Left lung (tissue), 14 donors: ENCODE measurements at places on chromosomes 4 and X. TPM values are rescaled to one million over a fixed set of nuclear protein-coding genes. Genes with fewer than 3 reads are reported as not detected.

Gene TMPRSS11F
- not detected for polyA plus RNA-seq

Gene WNK3
- polyA plus RNA-seq: 5.5 TPM

DNA sequence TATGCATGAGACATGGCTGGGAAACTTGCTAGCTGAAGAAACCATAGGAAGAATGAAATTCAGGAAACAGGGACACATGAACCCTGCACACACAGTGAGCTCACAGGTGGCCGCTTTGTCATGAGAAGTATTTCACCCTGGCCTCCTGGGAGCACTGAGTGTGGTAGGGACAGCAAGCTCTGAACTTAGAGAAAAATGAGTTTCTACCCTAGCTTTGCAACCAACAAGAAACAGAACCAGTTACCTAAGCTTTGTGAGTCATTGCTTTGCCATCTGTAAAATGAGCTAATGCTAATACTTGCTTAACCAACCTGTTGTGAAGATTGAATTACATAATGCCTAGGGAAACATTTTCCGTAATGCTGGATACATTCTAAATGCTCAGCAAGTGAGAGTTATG lies 206.6 kb upstream of the HS3ST1 start:
- no peak for DNase-seq

- no peak for DNase-seq
Observed at GRCh38 chr4:78441756-78442155, 109.8 kb upstream of the ANXA3 start.

DNA sequence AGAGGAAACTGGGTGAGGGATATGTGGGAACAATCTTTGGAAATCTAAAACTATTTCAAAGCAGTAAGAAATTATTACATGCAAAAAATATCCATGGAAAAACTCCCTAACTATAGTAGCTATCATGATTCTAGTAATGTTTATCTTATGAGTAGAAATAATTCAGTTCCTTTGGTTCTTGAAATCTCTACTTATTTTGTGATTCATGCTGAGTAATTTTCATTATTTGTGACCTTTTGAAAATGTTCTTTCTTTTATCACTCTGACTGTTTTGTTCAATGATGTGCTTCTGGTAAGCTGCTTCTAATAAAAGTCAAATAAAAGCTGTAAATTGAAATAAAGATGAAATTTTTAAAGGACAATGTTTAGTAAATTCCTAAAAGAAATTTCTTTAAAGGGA lies 40.4 kb upstream of the MAGEB10 start:
- DNase-seq: no peak

Gene RASL11B
- polyA plus RNA-seq: 24.4 TPM

Gene VCX3B
- 0.44 TPM for polyA plus RNA-seq

DNA sequence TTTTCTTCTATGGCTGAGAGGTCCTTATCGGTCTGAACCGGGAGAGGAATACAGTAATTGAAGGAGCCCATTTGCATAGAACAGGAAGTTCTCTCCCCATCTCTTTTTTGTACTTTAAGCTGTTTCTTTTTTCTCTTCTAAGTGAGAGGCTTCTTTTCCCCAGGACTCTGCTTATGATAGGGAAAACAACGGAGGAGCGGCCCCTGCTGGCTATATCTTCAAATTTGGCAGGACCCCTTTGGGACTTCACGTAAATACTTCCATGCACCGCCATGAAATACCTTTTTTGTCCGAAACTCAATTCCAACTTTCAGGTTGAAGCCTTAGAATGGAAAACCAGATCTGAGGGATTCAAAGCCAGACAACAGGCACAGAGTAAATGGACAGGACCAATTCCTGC lies 1153.0 kb upstream of the INTU start:
- DNase-seq: no peak

Gene TRAM1L1
- 13.0 TPM for polyA plus RNA-seq

DNA sequence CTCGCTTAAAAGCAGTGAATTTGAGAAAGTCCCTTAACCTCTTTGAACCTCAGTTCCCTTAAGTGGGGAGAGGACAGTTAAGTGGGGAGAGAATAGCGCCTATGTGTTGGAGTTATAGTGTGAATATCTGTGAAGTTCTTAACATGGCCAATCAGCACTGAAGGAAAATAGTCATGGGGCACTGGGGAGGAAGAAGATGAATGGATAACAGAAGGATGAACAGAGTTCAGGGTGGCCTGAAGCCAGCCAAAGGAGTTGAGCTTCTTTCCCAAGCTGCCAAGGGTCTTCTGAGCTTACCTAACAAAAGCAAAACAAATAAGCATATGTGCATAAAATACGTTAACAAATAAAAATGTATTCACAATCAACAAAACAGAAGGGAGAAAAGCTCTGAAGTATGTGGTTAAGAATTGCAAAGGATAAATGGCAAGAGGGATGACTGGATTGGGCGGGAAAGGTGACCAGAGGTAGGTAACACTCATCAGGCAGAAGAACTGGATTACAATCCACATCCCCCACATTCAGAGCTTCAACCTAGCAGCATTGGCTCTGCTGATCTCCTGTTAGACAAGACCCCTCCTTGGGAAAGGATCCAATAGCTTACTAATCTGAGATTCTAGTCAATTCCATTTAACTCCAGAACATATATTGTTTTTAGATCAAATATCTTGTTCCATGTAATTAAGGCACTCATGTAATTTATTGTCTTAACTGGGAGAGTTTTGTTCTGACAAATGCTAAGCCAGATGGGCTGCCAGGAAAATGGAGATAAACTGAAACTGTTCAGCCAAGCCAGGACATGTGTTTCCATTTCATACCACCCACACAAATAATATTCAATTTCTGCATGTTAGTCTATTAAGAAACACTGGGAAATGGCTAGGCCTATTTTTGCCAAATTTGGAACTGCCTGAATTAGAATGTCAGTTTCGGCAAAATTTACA lies 221.2 kb downstream of the LDB2 start:
- DNase-seq: no peak
